ENCODE measurements at places on chromosomes 11 and 22.

GRCh38 chr11:36192425-36193289, 96.6 kb downstream of the COMMD9 start:
- no peak for DNase-seq

DNA sequence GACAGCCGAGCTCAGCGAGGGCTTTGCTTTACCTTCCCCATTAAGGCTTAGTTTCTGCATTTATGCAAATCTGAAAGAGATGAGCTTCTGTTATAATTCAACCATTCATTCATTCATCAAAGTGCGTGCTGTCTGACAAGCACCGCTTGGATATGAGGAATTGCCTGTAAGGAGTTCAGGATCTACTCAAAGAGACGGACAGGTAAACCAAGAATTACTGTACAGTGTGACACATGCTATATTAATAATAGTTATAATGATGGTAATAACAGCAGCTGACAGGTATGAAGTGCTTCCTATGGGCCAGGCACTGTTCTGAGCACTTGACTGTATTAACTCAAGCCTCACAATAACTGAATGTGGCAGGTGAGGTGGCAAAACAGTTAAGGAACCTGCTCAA, 109.9 kb upstream of the TBCEL start:
- no peak for DNase-seq

DNA sequence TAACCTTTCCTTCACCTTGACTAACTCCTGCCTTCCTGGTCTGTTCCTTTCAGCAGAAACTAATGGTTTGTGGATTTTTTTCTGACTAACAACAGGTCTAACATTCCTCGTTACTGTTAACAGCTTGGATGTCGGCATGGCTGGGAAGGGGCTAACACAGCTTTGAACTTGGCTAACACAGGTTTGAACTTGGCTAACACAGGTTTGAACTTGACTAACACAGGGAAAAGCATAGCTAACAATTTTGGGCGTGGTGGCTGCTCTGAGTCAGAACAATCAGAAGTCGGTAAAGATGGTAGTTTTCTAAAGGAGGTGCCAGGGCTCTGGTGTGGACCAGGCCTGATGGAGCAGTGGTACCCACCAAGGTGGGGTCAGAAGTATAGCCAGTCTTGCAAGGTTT, 16.1 kb downstream of the MIAT start:
- no peak for DNase-seq

- no peak for DNase-seq
These were observed 11.0 kb downstream of the DDB2 start for GRCh38 chr11:47225552-47226400.

Measured in hypothalamus (tissue), 51 donors.